ENCODE measurements at places on chromosomes 3 and 15. TPM values are rescaled to one million over a fixed set of nuclear protein-coding genes. Genes with fewer than 3 reads are reported as not detected.

DNA sequence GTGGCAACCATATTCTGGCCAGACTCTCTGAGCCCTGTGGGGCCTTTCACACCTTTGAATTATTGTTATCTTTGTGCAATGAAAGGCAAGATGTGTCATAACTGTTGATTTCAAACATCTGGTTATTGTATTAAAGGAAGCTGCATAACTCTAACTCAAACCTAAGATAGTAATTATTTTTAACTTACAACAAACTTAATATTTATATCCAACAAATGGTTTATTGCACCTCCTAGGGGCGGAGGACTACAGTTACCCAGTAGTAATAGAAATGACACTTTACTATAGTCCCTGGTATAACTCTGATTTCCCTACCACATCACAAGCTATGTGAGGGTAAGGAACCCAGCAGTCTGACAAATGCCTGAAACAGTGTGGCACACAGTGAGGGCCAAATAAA lies 363.9 kb upstream of the SUCLG2 start:
- DNase-seq = no peak

- no peak for DNase-seq
These were observed 299.1 kb upstream of the TRIM42 start for GRCh38 chr3:140378571-140379340.

TMIE gene
- 1.1 TPM for total RNA-seq

DNA sequence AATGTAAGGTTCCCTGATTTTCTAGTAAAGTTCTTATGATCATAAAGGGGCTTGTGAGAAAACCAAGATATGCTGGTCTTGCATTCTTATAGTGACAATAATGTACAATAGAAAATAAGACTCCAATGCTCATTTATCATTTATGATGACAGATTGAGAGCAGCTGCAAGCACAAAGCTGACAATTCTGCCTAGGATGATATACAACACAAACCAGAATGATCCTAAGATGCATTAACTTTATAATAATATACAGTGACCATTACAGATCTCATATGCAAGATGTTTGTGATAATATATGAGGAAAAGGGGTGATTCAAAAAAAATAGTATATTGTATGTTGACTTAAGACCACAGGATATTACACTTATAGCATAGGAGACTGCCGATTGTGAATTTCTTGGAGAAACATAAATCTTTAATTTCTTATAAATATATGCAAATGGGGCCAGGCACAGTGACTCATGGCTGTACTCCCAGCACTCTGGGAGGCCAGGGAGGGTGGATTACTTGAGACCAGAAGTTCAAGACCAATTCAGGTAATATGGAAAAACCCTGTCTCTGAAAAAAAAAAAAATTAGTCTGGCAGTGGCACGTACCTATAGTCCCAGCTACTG lies 387.0 kb downstream of the ZBBX start:
- DNase-seq = no peak

DNA sequence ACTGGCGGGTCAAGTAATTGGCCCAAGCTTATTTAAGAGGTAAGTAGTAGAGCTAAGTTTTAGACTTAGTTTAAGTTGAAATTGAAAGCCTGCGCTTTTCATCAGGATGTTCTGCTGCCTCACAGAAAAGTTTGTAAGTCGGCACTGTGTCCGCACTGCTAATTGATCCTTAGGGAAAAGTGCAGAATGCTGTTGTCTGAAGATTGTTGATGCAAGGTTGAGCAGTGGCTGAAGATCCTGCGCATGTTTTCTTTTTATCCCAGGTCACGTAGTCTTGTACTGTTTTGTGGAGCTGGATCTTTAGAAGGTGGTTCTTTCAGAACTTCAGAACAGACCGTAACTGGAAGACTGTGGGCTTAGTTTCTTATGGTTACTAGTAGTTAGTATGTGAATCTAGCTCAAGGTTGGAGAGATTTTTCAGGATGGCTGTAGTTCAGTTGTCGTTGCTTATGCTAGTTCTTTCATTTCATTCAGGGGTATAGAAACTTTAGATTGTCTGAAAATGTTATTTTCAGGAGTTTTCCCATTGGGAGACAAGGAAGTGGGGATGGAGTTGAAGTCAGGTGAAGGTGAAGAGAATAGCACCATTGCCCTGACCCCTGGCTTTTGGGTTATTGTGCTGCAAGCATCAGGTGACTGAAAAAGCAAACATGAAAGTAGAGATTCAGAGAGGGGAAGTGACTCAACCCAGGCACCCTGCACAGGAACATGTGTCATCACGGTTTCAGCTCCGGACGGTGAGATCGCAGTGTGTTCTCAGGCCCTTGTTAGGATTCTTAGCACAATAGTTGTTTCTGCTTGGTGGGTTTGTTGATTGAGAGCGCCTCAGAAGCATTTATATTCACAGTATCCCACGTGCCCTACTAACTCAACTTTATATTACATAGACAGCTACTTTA lies 32.8 kb downstream of the AKAP13 start:
- DNase-seq = peak; percentile 65

GRCh38 chr3:80753021-80753420 lies 985.2 kb upstream of the ROBO1 start:
- no peak for DNase-seq

DNA sequence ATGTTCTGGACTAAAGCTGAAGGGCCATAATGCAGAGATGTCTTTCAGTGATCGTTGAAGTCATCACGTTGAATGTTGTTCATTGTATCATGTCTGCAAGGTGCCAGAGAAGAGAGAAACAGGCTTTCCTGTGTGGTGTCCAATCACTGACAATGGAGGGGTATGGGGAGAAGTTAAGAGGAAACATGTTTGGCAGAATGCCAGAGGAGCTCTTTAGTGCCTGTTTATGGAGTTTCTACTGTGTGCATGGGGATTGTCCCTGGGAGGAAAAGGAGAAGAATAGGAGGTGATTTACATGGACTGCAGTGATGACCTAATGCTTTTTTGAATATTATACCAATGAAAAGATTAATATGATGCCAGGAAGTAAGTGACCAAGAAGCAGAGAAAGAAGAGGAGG lies 11.7 kb downstream of the SCAANT1 start:
- DNase-seq = no peak

GRCh38 chr3:15476378-15476777 lies 45.1 kb downstream of the COLQ start:
- DNase-seq = no peak
